Upper lobe of right lung (tissue), 1 donor: ENCODE measurements at places on chromosomes 11 and 22. TPM values are rescaled to one million over a fixed set of nuclear protein-coding genes. Genes with fewer than 3 reads are reported as not detected.
A peak's percentile ranks its signal among the peaks of the same experiment; 100 is the strongest.

DNA sequence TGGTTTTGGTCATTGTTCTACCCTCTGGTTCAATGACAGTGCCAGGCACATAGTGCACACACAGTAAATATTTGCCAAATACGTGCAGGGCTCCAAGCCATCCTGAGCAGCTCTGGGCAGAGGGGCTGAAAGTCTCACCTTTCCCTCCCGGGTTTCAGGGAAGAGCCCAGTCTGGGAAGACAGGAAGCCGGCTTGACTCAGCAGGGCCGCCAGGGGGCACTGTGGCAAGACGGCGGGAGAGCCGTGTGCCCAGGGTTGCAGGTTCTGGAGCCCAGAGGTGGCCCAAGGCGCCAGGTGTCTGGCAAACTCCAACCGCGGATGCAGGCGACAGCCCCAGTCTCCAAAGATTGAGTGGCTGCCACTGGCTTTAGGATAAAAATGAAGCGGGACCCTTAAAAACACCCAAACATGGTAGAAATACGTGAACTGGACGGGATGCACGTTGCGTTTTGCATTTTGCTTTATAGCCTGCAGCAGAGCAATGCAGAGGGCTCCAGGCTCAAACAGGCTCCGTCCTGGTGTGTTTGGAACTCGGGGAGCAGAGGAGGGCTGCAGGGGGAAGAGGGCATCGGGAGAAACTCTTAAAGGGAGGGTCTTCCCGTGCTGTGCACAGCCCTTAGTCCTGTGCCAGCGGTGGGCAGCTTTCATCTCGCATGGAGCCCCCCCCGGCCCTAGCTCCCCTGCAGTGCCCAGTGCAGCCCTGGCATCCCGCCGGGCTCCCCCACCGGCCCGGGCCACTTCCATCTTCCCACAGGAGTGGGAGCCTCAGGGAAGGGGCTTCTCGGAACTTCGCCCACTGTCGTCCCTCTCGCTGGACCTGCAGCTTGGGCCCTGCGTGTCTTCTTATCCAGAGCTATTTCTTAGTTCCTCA is 10.7 kb downstream of the KRTAP5-5 start:
- no peak overlapping the region for H3K27ac ChIP-seq
- H3K4me3 ChIP-seq: no peak overlapping the region
- no peaks in the 10 kb centered on the region for H3K4me1 ChIP-seq
- H3K27me3 ChIP-seq: no peaks in the 10 kb centered on the region
- no peak for DNase-seq

GRCh38 chr11:66580803-66581202 is 12.1 kb downstream of the CCDC87 start:
- no peak overlapping the region for H3K27ac ChIP-seq
- H3K4me3 ChIP-seq: no peak overlapping the region
- H3K36me3 ChIP-seq: no peaks in the 10 kb centered on the region
- H3K27me3 ChIP-seq: no peaks in the 10 kb centered on the region

- H3K4me3 ChIP-seq: no peak overlapping the region
- H3K27ac ChIP-seq: no peak overlapping the region
- no peaks in the 10 kb centered on the region for H3K36me3 ChIP-seq
- H3K4me1 ChIP-seq: no peaks in the 10 kb centered on the region
- no peak for DNase-seq
Measured at GRCh38 chr11:67691149-67691548, 16.7 kb upstream of the ALDH3B2 start.

GRCh38 chr11:115670538-115671205 is 166.5 kb upstream of the CADM1 start:
- DNase-seq: no peak
- H3K36me3 ChIP-seq: no peaks in the 10 kb centered on the region
- H3K27me3 ChIP-seq: no peaks in the 10 kb centered on the region
- no peak overlapping the region for H3K4me3 ChIP-seq

DNA sequence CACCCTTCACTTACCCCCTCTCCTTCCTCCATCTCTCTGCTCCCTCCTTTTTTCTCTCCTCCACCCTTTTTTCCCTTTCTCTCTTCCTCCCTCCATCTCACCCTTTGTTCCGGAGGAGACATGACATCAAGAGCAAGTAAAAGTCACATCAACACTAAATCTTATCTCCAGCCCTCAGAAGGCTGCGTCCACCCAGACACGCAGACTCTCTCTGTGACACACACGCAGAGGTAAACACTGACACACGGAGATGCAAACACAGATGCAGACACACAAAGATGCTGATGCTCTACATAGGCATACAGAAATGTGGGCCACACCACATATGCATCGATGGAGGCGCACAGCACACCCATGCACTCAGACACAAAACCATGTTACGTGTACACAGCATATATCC is 27.0 kb downstream of the NRXN2 start:
- H3K36me3 ChIP-seq: no peaks in the 10 kb centered on the region
- H3K4me1 ChIP-seq: no peaks in the 10 kb centered on the region
- H3K27ac ChIP-seq: no peak overlapping the region
- DNase-seq: peak; percentile 19
- peaks cover 25% of the 10 kb centered on the region for H3K27me3 ChIP-seq
- H3K4me3 ChIP-seq: no peak overlapping the region

GRCh38 chr22:30556388-30556787 is 9.8 kb upstream of the SEC14L6 start:
- no peaks in the 10 kb centered on the region for H3K36me3 ChIP-seq
- no peak overlapping the region for H3K4me3 ChIP-seq

GRCh38 chr11:60858731-60859464 is 3.1 kb upstream of the PTGDR2 start:
- H3K4me1 ChIP-seq: no peaks in the 10 kb centered on the region
- no peaks in the 10 kb centered on the region for H3K36me3 ChIP-seq
- H3K4me3 ChIP-seq: no peak overlapping the region

GRCh38 chr11:113505541-113506375 is 30.6 kb upstream of the DRD2 start:
- no peak overlapping the region for H3K4me3 ChIP-seq
- H3K36me3 ChIP-seq: no peaks in the 10 kb centered on the region
- H3K4me1 ChIP-seq: no peaks in the 10 kb centered on the region
- peaks cover 6% of the 10 kb centered on the region for H3K27me3 ChIP-seq

DNA sequence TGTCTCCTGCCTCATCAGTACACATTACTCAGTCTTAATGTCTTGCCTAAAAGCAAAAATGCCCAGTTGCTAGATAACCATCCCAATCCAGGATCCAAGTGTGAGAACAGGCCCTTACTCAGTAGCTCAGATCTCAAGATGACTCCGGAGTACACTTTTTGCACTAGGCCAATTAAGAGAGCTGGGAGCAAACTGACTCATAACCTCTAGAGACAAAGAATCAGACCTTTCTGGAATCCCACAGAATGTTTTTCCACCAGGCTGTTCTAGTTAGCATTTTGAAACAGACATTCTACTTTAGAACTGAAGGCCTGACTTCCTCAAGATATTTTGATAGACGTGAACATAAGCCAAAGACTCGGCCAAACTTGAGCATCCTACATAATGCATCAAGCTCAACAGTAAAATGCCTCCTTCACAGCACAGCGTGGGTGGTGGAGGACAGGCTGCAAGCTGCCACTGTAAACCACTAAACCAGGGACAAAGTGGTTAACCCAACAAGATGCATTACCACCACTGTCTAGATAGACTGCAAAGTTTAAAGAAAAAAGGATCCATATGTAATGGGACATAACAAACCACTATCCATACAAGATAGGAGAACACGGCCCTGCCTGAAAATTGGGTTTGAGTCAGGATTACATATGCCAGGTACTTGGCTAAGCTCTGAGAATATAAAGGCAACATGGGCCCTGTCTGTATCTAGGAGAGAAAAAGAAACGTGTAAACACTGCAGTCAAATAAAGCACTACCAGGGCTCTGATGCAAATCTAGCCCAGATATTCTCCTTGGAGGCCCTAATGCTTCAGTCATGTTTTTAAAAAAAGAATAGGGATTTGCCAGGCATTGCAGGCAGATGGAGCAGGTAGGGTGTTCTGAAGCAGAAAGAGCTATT is 48.3 kb downstream of the MYH9 start:
- H3K4me1 ChIP-seq: peaks cover 83% of the 10 kb centered on the region
- no peak overlapping the region for H3K27ac ChIP-seq
- H3K36me3 ChIP-seq: peaks cover 92% of the 10 kb centered on the region
- no peak for DNase-seq
- H3K4me3 ChIP-seq: no peak overlapping the region

The FUT4 gene
- 6.0 TPM for total RNA-seq

The KDM4E gene
- total RNA-seq: not detected

The CNGA4 gene
- not detected for total RNA-seq

The KDELR3 gene
- total RNA-seq: 5.9 TPM

The RTN4R gene
- total RNA-seq: 9.8 TPM

The RRP8 gene
- 17.9 TPM for total RNA-seq
